ENCODE measurements at places on chromosomes 4 and X.
A peak's percentile ranks its signal among the peaks of the same experiment; 100 is the strongest.

GRCh38 chr4:1856943-1857699, 1.2 kb upstream of the LETM1 start:
- DNase-seq: no peak

DNA sequence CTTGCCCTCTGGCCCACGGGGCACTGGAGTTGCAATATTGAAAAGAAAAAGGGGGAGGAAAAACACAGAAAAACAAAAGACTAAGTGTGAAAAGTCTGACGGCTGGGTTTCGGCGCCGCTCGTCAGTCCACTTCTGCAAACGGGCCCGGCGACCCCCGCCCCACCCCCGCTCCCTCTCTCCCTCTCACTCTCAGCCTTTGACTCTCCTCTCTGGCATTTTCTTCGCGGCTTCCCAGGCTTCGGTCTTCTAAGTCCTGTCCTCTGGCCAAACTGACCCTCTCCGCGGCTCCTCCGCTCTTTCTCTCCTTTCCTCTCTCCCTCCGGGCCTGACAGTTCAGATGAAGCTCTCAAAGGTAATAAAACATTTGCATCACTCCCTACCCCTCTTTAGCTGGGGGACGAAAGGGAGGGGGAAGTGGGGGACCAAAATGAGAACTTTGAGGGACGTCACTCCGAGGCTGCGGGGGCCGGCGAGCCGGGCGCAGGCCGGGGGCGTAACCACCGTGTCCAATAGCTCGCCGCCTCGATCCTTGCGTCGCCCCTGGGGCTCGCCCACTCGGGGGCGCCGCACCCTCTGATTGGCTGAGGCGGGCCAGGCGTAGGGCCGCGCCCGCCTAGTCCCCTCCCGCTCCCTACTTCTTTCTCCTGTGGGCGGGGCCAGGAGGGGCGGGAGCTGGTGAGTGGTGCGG, at the start of gene NKX6-1:
Gene NKX6-1 (minus strand): TSS at position 358 of the 689 bp plus-strand sequence. CDS start 1,064 bp downstream, outside the sequence.
- peak; percentile 74 for DNase-seq

GRCh38 chr4:87275311-87275710, 47.4 kb downstream of the HSD17B13 start:
- DNase-seq: no peak

- peak; percentile 79 for DNase-seq
Observed at GRCh38 chr4:2798399-2799223, 5.7 kb downstream of the SH3BP2 start.

DNA sequence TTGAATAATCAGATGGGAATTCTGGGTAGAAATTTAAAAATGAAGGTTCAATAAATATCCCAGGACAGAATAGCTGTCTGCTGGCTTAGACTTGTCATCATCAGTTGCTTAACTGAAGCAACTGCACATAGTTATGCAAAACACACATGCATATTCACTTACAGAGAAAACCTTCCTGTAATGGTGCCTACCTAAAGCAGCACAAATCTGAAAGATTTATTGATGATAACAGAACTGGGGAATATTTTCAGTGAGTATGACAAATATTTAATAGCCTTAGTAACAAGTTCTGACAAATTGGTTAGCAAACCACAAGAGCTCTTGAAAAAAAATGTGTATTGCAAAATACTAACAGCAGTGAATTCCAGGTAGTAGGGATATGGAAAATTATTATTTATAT, 606.8 kb upstream of the BOD1L1 start:
- DNase-seq: no peak

DNA sequence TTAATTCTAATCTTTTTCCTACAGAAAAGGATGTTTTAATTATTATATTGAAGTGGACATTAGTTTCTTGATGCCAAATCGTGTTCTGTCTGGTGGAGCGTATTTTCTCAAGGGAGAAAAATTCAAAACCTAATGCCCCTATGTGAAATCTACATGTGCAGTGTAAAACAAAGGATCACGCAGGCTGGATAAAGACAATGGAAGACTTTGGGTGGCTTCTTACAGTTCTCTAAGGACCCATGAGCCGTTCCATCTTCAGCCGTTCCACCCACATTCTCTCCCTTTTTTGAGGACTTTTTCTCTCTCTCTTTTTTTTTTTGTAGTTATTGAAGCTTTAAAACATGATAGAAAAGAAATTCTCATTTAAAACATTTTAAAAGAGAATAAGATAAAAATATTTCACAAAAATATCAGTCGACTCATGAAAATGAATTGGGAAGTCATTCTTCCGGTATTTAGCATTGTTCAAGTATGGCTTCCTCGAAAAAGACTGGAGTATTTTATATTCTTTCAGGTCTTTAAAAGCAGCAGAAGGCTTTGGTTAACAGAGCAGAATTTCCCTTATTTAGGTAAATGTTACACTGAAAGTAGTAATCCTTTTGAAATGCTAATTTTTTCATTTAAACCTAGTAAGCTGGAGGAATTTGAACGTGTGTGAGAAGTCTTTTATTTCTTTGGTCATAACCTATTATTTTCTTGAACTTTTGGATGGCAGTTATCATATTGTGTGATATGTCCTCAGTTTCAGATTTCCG, 11.0 kb downstream of the TENM3 start:
- DNase-seq: no peak

DNA sequence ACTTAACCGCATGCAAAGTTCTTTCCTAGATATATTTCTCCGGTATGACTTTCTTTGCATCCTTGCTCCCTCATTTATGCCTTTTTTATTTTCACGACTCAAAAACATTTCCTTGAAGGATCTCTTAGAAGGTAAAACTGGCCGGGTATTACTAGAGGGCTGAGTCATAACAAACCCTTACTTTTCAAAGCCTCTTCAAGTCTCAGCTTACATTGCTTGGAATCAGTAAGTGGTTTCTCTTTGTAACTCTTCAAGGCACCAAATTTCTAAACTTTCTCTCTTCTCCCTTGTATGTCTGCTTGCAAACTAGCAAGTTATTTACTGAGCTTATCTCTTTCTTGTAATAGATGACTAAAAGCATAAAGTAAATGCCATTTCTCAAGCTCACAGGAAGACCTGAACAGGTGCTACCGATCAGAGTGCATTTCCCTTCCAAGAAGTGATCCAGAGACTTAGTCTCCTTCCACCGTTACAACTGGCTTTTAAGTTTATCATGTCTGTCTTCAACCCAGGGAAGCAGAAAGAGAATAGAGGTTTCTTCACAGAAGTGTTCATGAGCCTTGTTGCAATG, 75.5 kb downstream of the ANXA10 start:
- DNase-seq: no peak

- DNase-seq: no peak
Observed at GRCh38 chrX:39442332-39442731, 641.1 kb downstream of the MID1IP1 start.

DNA sequence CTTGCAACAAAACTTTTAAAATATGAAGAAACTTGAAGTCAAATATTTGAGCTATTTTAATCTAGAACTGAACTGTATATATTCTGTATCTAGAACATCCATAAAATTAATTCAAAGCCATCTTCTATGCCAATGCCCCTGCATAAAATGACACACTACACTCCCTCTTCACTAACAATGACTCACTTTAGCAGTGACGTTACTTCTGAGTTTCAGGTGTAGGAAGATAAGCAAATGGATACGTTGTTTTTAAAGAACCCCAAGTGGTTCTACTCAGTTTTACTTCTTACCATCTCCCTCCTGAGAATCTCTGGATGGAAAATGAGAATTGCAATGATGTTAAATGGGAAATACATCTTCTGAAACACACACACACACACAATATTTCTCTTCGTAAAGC, 45.2 kb downstream of the CXXC4 start:
- DNase-seq: no peak

GRCh38 chr4:74638689-74639088, 155.6 kb downstream of the BTC start:
- DNase-seq: no peak

- DNase-seq: no peak
Observed at GRCh38 chrX:103737696-103738095, 27.0 kb downstream of the TMEM31 start.

DNA sequence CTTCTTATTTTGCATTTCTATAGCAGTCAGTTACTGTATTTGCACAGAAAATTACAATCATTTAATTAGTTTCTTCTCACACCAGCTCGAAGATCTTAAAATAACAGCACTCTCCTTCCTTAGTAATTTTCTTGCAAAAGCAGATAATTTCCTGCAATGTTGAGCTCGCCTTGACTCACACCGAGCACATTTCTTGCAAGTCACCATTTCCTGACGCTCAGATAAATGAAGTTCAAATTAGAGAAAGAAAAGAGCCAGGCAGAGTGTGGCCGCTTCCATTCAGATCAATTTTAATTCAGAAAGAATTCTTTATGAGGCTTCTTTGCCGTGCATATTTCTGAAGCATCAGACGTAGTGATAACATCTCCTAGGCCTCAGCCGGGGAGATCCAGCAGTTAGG, 10.1 kb downstream of the SORCS2 start:
- no peak for DNase-seq

- no peak for DNase-seq
Observed at GRCh38 chr4:804804-805203, 21.1 kb downstream of the CPLX1 start.

DNA sequence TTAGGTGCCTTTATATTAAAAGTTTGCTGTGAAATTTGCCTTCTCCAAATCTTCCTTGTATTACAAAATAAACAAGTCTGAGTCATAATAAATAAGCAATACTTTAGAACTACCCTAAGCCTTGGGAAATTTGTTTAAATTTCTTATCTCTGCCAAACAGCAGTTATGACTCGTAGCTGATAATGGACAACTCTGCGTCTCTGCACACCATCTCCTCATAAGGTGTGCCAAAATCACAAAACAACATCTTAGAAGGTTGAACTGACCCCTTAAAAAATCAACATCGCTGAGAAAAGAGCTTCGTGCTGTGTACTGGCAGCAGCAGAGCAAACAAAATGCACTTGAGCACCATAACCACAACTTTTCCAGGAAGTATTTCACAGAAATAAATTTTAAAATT, 22.0 kb downstream of the OR13H1 start:
- no peak for DNase-seq

- DNase-seq: no peak
Observed at GRCh38 chr4:93183576-93183975, 645.0 kb upstream of the ATOH1 start.

GRCh38 chrX:51435101-51435500, 61.3 kb downstream of the NUDT11 start:
- DNase-seq: no peak

- DNase-seq: no peak
Observed at GRCh38 chr4:82481506-82481840, 51.1 kb downstream of the ENOPH1 start.

GRCh38 chrX:103175944-103176753, 38.8 kb upstream of the BEX4 start:
- DNase-seq: no peak

- DNase-seq: no peak
Observed at GRCh38 chr4:157896726-157897125, 276.1 kb downstream of the GASK1B start.

DNA sequence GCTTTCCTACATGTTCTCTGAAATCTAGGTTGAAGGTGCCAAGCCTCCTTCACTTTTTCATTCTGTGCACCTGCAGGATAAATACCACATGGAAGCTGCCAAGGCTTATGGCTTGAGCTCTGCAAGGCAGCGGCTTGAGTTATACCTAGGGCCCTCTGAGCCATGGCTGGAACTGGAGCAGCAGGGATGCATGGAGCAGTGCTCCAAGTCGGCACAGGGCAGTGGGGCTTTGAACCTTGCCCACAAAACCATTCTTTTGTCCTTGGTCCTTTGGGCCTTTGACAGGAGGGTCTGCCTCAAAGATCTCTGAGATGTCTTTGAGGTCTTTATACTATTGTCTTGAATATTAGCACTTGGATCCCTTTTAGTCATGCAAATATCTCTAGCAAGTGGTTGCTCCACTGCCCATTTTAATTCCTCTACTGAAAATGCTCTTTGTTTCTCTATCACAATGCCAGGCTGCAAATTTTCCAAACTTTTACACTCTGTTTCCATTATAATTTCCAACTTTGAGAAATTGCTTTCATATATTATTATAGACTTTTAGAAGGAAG, 536.2 kb upstream of the KLHL4 start:
- DNase-seq: no peak

GRCh38 chrX:116493271-116493670, 30.5 kb upstream of the CT83 start:
- no peak for DNase-seq

- DNase-seq: no peak
Observed at GRCh38 chrX:18146009-18146408, 74.7 kb downstream of the BEND2 start.

GRCh38 chr4:163806653-163807052, 312.2 kb downstream of the TMA16 start:
- no peak for DNase-seq

GRCh38 chrX:149571770-149572169, 15.5 kb downstream of the MAGEA9B start:
- DNase-seq: no peak

GRCh38 chr4:139241784-139242151, 38.3 kb downstream of the MGARP start:
- DNase-seq: no peak

GRCh38 chr4:31360786-31361185, 640.6 kb downstream of the PCDH7 start:
- DNase-seq: no peak

DNA sequence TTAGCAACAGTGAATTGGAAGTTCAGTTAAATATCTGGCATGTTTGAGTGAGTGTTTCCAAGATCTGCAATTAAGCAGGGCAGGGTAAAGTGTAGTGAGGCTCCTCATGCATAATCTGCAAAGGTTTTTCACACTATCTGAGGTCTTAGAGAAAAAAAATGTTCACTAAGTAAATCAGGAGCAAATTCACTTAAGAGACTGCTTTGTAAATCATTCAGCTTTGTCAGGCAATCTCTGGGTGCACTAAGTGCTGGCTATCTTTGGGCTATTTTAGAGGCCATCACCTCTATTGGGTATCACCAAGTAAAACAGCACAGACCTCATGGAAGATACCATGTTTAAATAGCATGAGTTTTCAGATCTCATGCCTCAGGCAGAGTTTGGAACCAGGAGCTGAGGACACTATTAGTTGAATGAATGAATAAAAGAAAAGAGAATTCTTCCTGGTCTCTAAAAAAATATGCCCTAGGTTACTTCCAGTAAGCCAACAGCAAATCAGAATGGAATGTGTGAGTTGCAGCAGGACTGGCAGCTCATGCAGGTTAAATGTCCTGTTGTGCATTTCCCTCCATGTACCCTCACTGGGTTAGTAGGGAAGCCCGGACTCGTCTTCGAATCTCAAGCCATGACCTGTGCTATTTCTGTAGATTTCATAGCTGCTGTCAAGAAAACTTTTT, 195.3 kb downstream of the KCNIP4 start:
- DNase-seq: no peak

DNA sequence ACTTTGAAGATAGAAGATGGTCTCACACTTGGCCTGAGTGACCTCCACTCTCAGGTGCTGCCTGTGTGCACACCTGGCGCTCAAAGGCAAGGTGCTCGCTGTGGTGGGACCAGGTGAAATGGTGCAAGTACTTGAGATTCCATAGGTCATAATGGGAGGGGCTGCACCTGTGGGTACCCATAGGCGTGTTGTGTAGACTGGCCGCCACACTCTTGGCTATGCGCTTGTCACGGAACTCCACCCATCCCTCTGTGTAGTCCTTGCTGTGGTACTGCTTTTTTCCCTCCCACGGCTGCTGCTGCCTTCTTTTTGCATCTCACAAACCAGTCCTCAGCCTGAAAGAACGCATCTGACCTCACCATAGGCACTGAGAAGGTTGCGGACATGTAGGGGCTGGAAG, 27.0 kb downstream of the METAP1 start:
- no peak for DNase-seq

Measured in RWPE2 (cell line).